Adrenal gland (tissue), 19 donors: ENCODE measurements at places on chromosomes 16 and 17.

GRCh38 chr16:4580250-4580649 is 24.1 kb downstream of the C16orf96 start:
- DNase-seq = no peak

- no peak for DNase-seq
Observed at GRCh38 chr17:40178021-40178601, 841 bp downstream of the RAPGEFL1 start.

- no peak for DNase-seq
Observed at GRCh38 chr17:80921159-80921558, 70.5 kb upstream of the CHMP6 start.

DNA sequence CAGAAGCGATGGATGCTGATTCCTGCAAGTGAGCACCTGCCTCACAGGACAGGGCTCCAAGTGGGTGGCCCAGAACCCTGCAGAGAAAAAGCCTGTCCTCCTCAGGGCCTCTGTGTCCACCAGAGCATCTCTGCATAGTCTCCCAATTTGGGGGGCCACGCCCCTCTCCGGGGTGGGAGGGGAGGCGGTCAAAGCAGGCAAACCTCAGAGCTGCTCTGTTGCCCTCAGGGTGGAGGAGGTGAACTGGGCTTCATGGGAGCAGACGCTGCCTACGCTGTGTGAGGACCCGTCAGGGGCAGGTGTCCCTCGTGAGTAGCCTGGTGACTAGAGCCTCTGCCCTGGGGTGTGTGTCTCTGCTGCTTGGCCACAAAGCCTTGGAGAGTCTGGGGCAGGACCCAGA is 19.3 kb downstream of the TRPV2 start:
- no peak for DNase-seq

DNA sequence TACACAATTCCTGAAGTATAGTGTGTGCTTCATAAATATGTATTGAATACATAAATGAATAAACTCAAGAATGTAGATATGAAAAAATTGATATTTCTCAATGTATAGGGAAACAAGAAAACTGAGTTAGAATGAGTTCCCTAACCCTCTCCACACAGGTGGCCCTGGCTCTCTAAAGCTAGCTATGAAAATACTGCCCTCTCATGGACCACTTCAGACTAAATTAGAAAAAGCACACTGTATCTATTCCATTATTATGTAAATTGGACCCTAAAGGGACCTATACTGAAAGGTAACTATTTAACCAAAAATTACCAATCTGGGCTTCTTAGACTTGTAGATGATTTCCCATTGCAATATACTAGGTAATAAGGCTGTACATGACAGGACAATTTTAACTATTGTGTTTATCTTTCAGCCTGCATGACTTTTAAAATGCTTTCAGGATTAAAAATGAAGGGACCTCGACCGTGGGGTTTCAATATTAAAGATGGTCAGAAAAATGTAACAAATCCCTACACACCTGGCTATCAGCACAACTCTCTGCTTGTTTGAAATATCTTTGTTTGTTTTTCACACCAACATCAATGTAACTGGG is 672.5 kb upstream of the KIF2B start:
- DNase-seq = no peak

DNA sequence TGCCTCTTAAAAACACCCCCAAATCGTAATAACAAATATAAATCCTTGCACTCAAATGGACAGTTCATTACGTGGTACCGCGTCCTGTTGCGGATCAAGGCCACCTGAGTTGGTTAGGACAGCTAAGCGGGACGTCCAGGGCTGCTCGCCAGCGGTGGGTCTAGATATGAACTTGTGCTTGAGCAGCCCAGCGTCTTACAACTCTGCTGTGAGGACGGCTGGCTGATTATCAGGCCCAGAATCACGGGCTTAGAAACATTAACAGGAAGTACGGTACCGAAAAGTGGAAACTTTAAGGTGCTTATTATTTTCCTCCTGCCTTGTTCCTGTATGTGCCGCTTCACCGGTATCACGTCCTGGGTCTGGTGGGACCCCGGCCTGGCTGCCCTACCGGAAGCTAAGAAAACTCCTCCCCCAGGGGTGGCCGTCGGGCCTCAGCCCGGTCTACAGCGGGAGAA is 832 bp upstream of the SRRM2 start:
- no peak for DNase-seq

DNA sequence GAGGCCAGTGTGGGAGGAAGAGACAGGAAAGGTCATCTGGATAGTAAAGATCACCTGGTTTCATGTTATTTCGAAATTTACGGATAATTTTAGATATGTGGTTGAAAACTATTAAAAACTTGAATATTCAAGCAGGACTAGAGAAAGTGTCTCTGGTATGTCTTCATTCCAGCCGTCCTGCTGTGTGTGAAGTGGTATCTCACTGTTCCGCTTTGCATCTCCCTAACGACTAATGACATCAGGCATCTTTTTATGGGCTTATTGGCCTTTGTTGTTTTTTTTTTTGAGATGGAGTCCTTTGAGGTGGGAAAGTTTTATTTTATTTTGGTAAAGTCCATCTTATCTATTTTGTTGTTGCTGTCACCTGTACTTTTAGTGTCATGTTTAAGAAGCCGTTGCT is 214.4 kb upstream of the CHMP6 start:
- no peak for DNase-seq

DNA sequence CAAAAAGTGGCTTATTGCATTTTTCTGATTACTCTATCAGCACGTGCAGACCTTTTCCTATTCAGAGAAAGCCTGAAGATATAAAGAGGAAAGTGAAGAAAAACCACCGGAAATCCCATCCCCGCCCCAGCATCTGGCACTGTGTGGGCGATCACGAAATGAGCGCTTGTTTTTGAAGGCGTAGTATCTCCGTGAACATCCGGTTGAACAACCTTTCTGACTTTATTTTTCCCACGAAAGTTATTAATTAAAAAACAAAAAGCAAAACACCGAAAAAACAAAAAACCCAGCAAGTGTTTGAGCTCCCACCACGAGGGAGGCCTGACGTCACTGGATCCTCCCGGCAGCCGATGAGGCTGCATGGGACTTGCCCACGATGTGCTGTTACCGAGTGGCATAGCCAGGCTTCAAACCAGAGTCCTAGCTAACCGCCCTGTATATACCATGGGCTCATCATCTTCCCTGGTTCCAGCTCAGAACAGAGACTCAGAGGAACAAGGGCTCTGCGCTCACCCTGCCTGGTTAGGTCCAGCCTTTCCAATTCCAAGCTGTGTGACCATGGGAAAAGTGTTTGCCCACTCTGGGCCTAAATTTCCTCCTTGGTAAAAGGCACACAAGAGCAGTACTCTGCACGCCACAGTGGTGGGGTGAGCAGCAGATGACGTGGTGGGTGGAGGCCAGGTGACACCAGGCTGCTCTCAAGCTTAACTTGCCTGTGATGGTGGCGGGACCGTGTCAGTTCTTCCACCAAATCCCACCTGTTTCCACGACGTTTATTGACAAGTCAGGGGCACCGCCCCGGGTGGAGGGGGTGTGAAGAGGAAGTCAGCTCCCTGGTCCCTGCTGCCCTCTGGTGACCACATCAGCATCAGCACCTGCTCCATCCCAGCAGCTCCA is 34.3 kb upstream of the IL21R start:
- DNase-seq = peak; percentile 72

DNA sequence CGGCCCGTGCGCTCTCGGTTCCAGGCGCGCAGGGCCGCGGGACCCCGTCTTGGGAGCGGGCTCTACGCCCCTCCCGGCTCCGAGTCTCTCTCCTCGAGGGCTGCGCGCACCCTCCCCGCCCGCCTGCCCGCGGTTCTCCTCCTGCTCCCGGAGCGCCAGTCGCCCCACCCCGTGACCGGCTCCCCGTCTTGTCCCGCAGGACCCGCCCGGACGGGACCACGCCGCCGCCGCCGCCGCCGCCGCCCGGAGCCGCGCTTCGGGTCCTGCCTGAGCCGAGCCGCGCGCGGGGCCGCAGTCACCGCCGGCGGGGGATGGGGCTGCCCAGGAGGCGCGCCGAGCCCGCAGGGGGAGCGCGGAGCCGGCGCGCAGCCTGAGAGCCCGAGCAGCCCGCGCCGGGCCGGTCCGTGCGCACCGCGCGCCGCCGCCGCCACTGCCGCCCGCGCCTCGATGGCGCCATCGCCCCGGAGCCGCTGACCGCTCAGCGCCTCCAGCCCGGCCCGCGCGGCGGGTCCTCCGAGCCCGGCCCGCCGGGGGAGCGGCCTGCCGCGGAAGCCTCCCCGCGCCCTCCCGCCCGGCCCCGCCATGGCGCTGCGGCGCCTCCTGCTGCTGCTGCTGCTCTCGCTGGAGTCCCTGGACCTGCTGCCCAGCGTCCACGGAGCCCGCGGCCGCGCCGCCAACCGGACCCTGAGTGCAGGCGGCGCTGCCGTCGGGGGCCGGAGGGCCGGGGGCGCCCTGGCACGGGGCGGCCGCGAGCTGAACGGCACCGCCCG is at the start of gene SHISA6:
TSS of gene SHISA6 (plus strand) at position 373 of the 770 bp plus-strand sequence.
- no peak for DNase-seq

DNA sequence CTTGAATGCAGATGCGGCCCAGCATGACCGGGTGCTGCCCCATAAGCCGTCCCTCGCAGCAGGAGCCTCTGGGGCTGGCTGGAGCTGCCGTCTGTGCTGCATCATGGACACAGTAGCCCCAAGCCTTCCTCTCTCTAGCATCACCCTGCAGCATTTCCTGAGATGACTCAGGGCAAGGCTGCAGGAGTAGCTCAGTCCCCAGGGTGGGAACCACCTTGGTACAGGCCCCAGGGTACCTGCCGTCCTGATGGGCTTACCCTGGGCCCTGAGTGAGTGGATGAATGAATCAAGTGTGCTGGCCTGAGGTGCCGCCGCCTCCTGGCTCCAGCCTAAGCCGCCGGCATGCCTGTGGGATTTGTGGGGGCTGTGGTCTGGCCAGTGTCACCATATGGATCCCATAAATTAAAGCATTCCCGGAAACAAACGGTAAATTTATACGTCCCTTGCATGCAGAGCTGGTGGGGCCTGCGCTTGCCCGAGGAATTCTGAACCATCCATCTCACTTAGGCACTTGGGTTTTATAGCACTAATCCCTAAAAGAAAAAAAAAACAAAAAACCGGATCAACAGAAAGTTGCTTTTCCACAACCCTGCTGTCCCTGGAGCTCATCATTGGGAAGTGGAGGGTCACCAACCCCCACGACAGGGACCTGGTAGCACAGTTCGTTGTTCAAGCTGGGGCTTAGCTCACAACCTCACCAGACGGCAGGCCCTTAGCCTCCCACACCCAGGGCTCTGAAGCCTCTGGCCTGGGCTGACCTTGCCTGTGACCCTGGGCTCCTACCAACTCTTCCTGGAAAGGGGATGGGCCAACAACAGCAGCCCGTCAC is 242.6 kb upstream of the CIBAR2 start:
- peak; percentile 71 for DNase-seq

DNA sequence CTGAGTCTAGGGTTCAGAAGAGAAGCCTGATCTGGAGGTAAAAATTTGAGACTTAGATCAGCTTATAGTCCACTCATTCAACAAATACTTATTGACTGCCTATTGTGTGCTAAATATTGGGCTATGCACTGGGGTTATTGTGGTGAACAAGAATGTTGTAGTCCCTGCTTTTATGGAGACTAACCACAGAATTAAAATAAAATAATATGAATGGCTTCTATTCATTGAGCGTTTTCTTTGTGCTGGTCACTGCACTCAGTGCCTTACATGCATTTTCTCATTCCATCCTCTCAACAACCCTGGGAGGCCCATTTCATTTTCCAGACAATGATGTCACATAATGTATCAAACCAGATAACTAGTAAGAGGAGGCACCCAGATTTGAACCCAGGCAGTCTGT is 4.8 kb downstream of the NEK8 start:
- no peak for DNase-seq

GRCh38 chr16:69761983-69762813 is at the start of gene WWP2:
Gene WWP2 (plus strand): TSS chr16:69762332. CDS start chr16:69787011, 24,679 bp downstream.
- peak; percentile 77 for DNase-seq

DNA sequence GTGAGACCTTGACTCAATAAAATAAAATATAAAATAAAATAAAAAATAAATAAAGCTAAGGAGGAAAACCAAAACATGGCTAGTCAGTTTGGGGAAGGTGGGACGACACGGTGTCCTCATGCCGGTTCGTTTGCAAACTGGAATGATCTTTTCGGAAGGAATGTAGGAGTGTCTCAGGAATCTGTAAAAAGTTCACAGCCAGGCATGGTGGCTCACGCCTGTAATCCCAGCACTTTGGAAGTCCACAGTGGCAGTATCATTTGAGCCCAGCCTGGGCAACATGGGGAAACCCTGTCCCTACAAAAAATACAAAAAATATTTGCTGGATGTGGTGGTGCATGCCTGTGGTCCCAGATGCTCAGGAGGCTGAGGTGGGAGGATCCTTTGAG is 14.7 kb upstream of the RPTOR start:
- DNase-seq = no peak

- no peak for DNase-seq
Observed at GRCh38 chr16:63568164-63568563, 1531.9 kb upstream of the CDH8 start.

- DNase-seq = no peak
Observed at GRCh38 chr17:35596530-35597233, 9.6 kb downstream of the AP2B1 start.

- no peak for DNase-seq
Observed at GRCh38 chr16:81821436-81822128, 42.5 kb downstream of the PLCG2 start.

DNA sequence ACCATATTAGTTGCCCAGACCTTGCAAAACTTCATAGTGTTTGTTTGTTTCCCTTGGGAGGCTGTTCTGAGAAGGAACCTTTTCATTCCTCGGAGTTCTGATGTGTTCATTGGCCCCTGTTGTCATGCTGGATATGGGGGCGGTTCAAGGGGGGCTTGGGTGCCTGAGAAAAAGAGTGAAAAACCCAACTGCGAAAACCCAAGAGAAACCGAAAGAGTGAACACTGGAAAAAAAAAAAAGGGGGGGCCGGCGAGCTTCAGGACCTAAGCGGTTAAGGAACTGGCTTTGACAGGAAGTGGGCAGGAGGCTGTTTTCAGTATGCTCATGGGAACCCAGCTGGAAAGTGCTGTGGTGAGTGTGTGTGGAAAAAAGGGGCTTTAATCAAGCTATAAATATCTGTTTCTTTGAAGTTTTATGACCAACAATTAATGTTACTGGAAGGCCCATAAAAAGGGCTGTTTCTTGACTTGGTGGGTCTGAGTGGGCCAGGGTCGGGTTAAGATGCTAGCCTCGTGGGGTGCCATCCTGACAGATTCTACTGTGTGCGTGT is 510.7 kb downstream of the MAF start:
- DNase-seq = no peak

DNA sequence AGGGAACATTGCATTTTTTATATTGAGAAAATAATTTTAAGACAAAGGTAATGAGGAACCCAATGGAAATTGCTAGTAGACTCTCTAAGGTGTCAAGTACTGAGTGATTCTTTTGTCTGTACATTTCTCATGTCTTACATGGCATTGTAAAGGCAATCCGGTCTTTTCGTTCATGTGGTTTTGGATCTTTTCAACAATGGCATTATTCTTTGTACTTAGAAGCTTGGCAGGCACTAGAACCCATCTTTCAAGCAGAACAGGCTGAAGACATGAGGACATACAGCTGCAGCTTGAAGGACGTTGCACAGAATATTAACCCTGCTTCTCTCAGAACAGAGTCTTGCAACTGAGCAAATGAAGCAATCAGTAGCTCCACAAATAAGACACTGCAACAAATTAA is 231.5 kb upstream of the ZFHX3 start:
- DNase-seq = no peak
